ENCODE measurements at places on chromosomes 1 and 21. TPM values are rescaled to one million over a fixed set of nuclear protein-coding genes. Genes with fewer than 3 reads are reported as not detected.

The PLA2G2C gene
- not detected for total RNA-seq

The FAM229A gene
- total RNA-seq = 10.1 TPM

The IFI6 gene
- total RNA-seq = 28.2 TPM

The LCE3D gene
- 57.5 TPM for total RNA-seq

DNA sequence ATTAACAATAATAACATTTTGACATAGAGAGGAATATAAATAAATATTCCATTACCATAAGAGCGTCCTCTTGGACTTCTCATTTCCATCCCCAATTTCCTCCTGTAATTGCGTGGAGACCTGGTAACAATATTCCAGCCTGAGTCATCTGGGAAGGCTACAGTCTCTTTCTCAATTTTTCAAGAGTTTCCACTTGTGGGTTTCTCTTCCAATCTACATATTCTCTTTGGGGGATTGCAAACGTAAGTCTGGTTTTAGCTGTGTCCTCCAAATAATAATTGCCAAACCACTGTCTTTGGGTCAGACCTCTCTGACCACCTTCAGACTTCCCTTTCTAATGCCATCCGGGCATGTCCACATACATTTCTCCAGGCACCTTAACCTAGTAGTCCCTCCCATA, 124.5 kb upstream of the USP24 start:
- no peaks in the 10 kb centered on the region for H3K4me1 ChIP-seq
- no peaks in the 10 kb centered on the region for H3K27me3 ChIP-seq
- H3K4me3 ChIP-seq = no peak overlapping the region
- no peak for DNase-seq
- H3K27ac ChIP-seq = no peak overlapping the region
- H3K36me3 ChIP-seq = no peaks in the 10 kb centered on the region

DNA sequence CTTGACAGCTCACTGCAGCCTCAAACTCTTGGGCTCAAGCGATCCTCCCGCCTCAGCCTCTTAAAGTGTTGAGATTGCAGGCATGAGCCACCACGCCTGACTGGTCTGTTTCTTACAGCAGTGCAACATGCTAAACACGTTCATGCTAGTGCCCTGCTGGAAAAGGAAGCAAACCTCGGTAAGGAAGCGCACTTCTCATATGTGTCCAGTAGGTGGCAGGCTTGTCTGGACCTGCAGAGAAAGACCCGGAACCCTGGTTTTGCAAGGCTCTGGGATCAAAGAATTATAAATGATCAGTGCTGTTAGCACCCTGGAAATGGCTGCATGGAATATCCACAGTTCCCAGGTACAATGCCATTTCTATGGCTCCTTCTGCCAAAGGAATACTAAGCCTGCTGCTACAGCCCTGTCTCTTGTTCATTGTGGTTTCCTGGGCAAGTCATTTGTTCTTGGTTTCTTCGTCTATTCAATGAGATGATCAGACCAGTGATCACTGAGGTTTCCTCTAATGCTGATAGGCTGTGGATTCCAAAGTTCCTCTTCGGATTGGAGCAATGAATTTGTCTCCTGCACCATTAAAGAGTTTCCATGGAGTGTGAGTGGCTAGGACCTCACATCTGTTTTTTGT, 15.9 kb downstream of the RNU5D-1 start:
- no peaks in the 10 kb centered on the region for H3K27me3 ChIP-seq
- no peaks in the 10 kb centered on the region for H3K4me1 ChIP-seq
- no peaks in the 10 kb centered on the region for H3K36me3 ChIP-seq
- no peak overlapping the region for H3K4me3 ChIP-seq
- no peak overlapping the region for H3K27ac ChIP-seq
- no peak for DNase-seq
